Amniotic stem cell (primary cell): ENCODE measurements at places on chromosomes 5 and 9.

GRCh38 chr9:98092613-98092931, 26.4 kb downstream of the TRIM14 start:
- DNase-seq, result no peak

DNA sequence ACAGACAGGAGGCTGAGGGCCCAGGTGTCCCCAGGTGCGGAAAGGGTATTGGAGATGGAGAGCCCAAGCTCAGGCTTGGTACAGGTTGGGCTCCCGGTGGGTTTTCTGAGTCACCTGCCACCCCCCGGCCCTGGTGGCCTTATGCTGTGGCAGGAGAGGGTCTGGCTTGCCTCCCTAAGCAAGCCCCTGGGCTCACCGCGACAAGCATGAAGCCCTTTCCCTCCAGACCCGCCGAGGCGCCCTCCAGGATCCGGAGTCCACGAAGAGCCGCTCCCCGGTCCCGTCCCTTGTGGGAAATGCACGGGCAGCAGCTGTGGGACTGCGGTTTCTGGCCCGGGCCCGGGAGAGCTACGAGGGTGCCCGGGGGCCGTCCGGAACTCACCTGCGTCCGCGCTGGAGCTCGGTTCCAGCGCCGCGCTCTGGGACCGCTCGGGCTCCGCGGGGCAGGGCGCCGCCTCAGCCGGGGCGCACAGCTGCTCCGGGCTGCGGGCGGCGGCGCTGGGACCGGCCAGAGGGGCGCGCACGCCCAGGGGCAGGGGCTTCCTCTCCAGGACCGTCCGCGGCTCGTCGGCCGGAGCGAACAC, 757 bp downstream of the SAPCD2 start:
- no peak for DNase-seq

DNA sequence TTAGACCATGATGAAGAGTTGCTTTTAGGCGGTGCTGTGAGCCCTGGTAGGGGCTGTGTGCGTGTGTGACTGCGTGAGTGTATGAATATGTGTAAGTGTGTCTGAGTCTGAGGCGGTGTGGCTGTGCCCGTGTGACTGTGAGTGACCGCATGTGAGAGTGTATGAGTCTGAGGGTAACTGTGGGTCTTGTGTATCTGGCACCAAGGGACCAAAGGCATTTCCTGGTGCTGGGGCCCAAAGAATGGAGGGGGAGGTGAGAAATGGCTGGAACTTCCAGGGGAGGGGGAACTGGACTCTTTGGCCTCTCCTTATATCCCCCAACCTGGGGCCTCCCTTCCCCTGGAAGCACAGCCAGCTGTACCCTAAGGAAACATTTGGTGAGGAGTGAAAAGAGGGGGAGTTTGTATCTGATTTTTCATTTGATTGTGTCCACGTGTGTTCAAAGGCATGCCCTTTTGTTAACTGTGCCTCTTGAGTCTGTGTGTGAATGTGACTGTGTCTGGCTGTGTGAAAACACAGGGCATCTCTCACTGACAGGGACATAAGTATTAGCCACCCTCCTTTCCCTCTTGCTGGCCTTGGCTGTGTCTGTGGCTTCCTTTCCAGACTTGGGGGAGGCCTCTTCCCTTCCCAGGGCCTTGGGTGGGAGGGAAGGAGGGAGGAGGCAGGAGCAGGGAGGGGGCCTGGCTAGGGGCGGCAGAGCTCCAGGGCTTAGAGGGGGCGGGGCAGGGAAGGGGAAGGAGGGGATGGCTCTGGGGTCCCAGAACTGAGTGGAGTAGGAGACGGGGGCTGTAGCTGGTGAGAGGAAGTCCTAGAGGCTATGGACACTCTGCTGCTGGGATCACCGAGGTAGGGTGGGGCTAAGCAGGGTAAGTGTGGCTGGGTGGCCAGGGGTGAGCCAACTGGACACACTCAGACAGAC, 1.4 kb downstream of the IL11RA start:
- DNase-seq, result no peak

DNA sequence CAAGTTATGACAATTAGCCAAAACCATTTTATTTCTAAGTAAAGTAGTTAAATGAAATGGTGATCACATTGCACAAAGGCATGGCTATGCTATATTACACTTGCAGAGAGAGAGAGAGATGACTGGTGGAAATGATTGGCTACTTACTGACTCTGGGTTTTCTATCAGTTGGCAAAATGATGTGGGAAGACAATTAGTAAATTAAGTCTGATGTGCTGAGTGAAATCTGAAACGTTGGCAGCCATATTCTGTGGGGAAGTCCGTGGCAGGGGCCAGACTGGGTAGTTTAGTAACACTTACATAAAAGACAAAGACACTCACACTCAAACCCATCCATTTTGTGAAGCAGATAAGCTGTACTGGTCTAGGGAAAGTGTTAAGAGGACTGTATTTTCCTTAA, 61.6 kb downstream of the ANXA1 start:
- DNase-seq, result no peak

- DNase-seq, result peak; percentile 49
Observed at GRCh38 chr9:100352727-100353505, at the start of gene TEX10. TSS of gene TEX10 (minus strand) at chr9:100352942. CDS start at chr9:100349363, 3,579 bp downstream.

GRCh38 chr9:113964495-113965170, 88.5 kb downstream of the ZNF618 start:
- DNase-seq, result no peak

- DNase-seq, result no peak
Observed at GRCh38 chr5:171630350-171631065, 155.1 kb upstream of the SMIM23 start.

DNA sequence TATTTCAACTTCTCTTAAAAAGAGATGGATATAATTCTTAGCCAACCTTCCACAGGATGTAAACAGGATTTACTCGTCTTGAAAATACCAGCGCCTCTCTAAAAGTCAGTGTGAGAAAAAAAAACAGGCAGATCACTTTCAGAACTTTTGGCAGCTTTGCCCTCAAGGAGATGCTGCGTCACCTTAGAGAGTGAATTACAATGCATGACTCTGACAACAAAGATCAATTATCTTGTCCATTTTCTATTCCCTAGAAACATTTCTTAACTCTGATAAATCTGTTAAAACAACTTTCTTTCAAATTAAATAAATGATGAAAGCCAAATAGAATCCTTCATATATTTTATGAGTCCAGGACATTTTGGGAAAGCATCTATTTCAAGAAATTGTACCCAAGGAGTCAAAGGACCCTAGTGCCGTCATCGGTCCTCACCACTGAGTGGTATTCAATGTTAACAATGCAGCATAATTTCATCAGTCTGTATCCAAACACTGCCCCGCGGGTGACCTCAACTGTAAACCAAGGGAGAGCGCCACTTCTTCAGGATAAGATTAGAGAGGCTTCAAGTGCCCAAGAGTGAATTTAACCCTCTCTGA, 536.0 kb downstream of the PDE4D start:
- DNase-seq, result no peak

DNA sequence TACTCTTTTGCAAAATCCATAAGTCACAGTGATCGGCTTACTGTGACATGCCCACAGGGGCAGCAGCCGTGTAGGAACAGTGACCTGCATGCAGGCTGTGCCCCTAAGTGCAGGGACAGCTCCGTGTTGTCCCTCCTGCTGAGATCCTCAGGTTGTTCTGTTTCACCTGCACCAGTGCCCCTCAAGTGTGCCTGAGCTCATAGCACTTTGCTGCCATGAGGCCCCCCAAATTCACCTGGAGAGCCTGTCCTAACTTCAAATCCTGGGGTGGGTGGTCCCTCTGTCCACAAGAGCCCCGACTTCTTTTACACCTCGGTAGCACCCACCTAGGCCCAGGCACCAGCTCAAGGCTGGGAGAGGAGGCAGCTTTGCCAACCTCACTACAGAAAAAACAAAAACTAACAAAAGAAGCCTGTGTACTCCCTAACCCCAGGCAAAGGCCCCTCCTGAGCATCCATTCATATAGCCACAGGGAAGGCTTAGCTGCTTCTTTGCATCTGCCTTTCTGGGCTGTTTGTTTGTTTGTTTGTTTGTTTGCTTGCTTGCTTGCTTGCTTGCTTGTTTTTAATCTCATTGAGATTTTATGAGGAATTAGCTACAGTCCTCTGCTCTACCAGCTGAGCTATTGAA, 214.5 kb downstream of the AUH start:
- no peak for DNase-seq

- no peak for DNase-seq
Observed at GRCh38 chr9:127664678-127665507, 41.9 kb upstream of the CFAP157 start.

DNA sequence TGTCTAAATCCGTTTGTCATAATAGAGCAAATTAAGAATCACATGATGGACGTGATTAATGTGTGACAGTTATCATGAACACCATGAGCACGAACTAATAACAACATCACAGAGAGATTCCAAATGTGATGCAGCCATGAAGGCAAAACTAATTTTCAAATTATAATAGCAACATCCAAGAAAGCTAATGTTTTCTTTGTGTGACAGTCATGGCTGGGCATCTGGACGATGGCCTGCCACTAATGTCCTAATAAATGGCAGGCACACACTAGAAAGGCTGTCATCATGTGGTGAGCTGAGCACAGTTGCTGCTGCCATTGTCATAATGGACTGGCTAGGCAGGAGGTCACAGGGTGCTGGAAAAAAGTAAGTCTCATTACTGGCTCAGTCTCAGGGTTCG, 280.0 kb upstream of the EFNA5 start:
- DNase-seq, result no peak

DNA sequence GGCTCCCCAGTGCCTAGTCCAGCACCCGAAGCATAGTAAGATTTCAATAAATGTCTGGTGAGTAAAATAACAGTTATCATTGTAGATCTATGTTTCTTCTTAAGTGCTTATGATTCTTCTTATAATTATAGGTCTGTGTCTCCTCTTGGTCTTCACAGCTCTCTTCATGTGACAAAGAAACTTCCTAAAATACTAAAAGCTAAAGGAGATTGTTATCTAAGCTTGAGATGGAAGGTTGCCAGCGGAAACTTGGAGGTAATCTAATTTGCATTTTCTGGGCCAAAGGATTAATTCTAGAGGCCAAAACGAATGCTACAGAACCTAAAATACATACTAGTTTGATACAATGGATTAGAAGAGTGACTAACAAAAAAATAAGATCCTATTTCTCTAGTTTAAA, 13.6 kb upstream of the ARHGAP26 start:
- DNase-seq, result no peak

- no peak for DNase-seq
Observed at GRCh38 chr5:43309637-43310036, 3.6 kb downstream of the HMGCS1 start.

GRCh38 chr5:110414360-110414759, 312.1 kb downstream of the TMEM232 start:
- peak; percentile 6 for DNase-seq

- DNase-seq, result no peak
Observed at GRCh38 chr5:38968665-38969064, 105.5 kb downstream of the RICTOR start.

DNA sequence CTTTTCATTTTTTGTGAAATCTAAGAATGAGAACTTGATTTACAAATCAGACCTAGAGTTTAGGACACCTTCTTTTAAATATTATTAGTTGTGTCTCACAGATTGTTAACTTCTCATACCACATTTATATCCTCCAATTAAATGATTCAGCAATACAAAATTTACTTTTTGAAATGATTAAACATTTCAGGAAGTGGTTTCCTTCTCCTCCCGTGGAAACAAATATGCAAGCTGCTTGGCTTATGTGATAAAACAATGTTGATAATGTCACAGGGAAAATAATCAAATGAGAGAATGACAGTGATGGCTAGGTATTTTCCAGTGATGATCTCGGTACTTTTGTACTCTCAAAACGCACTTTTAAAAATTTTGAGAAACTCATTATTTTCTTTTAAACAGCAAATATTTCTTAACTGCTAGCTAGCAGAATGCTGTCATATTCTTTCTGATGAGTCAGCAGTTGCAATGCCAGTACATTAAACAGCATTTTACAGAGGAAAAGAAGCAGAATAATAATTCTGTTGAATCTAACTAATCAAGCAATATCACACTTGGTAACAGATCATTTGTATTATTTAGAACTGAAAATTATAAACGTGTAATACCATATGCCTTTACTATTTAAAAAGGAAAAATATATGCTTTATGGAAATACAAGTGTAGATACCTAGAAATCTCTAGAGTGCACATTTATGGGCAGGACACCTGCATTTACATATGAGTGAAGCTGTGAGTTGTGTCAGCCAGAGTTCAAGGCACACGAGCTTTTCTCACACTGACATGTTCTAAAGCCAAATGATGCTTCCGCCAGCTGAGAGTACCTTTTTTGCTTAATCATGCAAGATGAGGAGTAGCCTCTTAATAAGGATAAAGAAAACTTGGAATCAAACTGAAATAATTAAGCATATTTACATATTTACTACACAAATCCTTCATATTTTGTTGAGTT, 53.6 kb upstream of the CDH18 start:
- DNase-seq, result no peak

- DNase-seq, result no peak
Observed at GRCh38 chr9:99977033-99977792, 70.8 kb downstream of the STX17 start.

GRCh38 chr5:39624890-39625289, 200.1 kb upstream of the DAB2 start:
- DNase-seq, result no peak
